ENCODE measurements at places on chromosomes 7 and 10.

DNA sequence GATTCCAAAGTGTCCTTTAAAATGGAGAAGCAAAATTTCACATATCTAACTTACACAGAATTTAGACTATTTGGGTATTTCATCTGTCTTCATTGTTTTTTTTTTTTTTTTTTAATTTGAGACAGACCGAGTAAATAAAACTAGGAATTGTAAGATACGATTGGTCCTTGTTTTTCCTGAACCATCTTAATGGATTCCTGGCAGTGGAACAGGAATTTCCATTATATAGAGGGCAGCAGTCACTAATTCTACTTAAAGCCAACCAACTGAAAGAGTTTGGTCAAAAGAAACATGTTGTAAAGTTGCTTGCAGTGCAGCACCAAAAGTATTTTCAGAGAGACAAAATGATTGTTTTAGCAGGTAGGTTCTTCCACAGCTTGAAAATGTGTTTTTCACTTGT lies 72.5 kb upstream of the HGF start:
- no peak for DNase-seq

- no peak for DNase-seq
Measured at GRCh38 chr10:71478173-71478572, 81.5 kb downstream of the CDH23 start.

- no peak for DNase-seq
Measured at GRCh38 chr10:61975391-61975932, 74.0 kb downstream of the ARID5B start.

DNA sequence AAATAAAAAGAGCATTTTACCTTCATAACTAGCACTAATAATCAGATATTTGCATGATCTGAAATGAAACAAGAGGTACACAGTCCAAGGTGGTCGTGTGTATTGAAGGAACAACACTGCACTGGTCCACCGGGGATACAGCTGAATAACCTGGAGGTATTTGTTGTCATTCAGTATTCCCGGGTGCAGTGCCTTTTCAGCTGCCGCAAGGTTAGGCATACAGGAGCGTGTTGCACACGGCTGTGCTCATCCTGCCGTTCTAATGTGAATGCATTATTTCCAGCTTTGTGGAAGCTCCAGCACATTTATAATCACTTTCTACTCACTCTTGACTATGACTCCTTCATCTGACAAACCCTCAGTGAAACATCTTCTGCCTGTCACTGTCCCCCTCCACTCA lies 377.8 kb downstream of the GFRA1 start:
- DNase-seq = no peak

DNA sequence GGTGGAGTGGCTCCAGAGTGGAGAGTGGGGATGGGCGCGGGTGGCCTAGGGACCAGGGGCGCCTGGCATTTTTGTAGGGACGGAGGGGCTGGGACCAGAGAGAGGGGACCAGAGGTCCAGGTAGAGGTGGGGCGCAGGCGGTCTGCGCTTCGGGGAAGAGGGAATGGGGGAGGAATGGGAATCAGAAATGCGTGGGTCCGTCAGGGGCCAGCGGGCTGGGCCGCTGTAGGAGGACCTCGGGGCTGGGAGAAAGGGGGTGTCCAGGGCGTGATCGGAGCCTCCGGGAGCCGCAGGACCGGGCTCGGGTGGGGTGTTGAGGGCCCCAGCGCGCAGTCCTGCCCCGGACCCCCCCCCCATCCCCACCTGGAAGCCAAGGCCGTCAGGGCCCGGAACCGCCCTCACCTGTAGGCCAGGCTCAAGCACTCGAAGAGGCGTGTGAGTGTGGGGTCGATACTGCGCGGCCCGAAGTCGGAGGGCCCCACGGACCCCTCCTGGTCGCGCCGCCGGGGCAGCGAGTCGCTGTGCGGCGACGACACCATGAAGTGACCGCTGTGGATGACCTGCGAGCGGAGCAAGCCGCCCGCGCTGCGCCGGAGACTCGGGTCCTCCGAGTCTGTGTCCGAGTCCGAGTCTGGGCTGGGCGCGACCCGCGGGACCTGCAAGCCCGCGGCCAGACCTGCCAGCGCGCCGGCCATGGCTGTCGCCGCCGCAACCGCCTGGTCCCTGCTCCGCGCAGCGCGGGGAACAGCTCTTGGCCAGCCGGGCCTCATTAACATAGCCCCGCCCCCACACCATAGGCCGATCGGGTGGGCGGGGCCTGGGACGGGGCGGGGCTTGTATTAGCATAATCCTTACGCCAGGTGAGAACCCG lies at the start of gene MLXIPL:
Gene MLXIPL, minus strand, starts transcription at position 725 of the 871 bp plus-strand sequence. Its CDS starts 30 bp downstream, at position 695.
- DNase-seq = no peak

GRCh38 chr7:122137251-122138077 lies 6.6 kb downstream of the AASS start:
- no peak for DNase-seq

DNA sequence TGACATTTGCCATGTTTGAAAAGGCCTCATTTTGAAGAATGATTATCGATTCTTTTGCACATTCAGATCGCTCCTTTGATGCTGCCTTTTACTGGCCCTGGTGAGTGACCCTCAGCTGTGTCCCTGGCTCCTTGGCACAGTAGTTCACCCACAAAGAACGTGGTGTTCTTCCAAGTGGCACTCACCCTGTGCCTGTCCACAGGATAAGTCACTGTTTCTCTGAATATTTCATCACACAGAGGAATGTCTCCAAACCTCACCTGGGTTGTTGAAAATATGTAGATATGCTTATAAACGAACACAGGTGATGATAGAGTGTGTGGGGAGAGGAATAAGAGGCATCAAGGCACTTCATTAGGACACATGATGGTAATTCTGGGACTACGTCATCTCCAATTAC lies 810.7 kb downstream of the CCSER2 start:
- no peak for DNase-seq
